Effector memory CD8-positive, alpha-beta T cell (primary cell): ENCODE measurements at places on chromosomes 16 and 17.
A peak's percentile ranks its signal among the peaks of the same experiment; 100 is the strongest.

GRCh38 chr16:21186326-21186691, 25.1 kb downstream of the ZP2 start:
- no peak overlapping the region for H3K27ac ChIP-seq
- H3K4me3 ChIP-seq, result no peak overlapping the region
- no peak for DNase-seq
- H3K27me3 ChIP-seq, result peaks cover 5% of the 10 kb centered on the region
- peaks cover 2% of the 10 kb centered on the region for H3K36me3 ChIP-seq
- peaks cover 5% of the 10 kb centered on the region for H3K4me1 ChIP-seq

GRCh38 chr17:79684132-79684985, 46.4 kb upstream of the ENPP7 start:
- no peak overlapping the region for H3K27ac ChIP-seq
- no peak overlapping the region for H3K4me3 ChIP-seq
- H3K27me3 ChIP-seq, result peaks cover 81% of the 10 kb centered on the region
- DNase-seq, result no peak
- no peaks in the 10 kb centered on the region for H3K4me1 ChIP-seq
- no peaks in the 10 kb centered on the region for H3K36me3 ChIP-seq

- H3K4me1 ChIP-seq, result no peaks in the 10 kb centered on the region
- H3K27me3 ChIP-seq, result no peaks in the 10 kb centered on the region
- DNase-seq, result no peak
- H3K36me3 ChIP-seq, result no peaks in the 10 kb centered on the region
- no peak overlapping the region for H3K4me3 ChIP-seq
Measured at GRCh38 chr17:70296456-70296855, 127.1 kb downstream of the KCNJ2 start.

DNA sequence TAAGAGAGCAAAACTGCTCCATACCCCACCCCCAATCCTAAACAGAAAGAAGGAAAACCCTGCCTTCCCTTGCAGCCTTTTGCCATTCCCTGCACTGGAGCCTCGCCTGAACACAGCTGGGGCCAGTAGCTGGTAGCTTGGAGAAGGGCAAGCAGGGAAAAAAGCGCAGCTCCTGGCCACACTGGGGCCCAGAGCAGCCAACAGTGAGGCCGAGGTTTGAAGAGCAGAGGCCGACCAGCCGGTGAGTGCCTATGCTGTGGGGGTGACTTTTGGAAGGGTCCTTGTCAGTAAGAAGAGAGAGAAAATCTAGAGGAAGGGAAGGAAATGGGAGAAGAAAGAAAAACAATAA, 3.2 kb upstream of the HOXB9 start:
- no peak for DNase-seq
- peaks cover 76% of the 10 kb centered on the region for H3K27me3 ChIP-seq

DNA sequence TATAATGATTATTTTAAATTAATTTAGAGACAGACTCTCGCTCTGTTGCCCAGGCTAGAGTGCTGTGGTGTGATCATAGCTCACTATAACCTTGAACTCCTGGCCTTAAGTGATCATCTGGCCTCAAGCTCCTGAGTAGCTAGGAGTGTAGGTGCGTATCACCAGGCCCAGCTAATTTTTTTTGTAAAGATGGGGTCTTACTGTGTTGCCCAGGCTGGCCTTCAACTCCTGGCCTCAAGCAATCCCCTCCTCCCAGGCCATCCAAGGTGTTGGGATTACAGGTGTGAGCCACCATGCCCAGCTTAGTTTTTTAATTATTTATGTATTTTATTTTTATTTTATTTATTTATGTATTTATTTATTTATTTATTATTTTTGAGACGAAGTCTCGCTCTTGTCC, 17.9 kb downstream of the CTCF start:
- H3K4me3 ChIP-seq, result no peak overlapping the region
- H3K27ac ChIP-seq, result peak overlapping the region; percentile 72
- no peaks in the 10 kb centered on the region for H3K27me3 ChIP-seq
- no peak for DNase-seq
- H3K36me3 ChIP-seq, result peaks cover 37% of the 10 kb centered on the region

GRCh38 chr17:74680213-74680612, 32.5 kb downstream of the CD300LF start:
- peak overlapping the region; percentile 12 for H3K27ac ChIP-seq
- no peaks in the 10 kb centered on the region for H3K36me3 ChIP-seq
- peaks cover 16% of the 10 kb centered on the region for H3K4me1 ChIP-seq
- no peak overlapping the region for H3K4me3 ChIP-seq

- DNase-seq, result no peak
- H3K4me1 ChIP-seq, result peaks cover 41% of the 10 kb centered on the region
- H3K27ac ChIP-seq, result peak overlapping the region; percentile 58
- peaks cover 59% of the 10 kb centered on the region for H3K36me3 ChIP-seq
- no peak overlapping the region for H3K4me3 ChIP-seq
- H3K27me3 ChIP-seq, result no peaks in the 10 kb centered on the region
Measured at GRCh38 chr17:48391444-48391843, 38.6 kb downstream of the SKAP1 start.

DNA sequence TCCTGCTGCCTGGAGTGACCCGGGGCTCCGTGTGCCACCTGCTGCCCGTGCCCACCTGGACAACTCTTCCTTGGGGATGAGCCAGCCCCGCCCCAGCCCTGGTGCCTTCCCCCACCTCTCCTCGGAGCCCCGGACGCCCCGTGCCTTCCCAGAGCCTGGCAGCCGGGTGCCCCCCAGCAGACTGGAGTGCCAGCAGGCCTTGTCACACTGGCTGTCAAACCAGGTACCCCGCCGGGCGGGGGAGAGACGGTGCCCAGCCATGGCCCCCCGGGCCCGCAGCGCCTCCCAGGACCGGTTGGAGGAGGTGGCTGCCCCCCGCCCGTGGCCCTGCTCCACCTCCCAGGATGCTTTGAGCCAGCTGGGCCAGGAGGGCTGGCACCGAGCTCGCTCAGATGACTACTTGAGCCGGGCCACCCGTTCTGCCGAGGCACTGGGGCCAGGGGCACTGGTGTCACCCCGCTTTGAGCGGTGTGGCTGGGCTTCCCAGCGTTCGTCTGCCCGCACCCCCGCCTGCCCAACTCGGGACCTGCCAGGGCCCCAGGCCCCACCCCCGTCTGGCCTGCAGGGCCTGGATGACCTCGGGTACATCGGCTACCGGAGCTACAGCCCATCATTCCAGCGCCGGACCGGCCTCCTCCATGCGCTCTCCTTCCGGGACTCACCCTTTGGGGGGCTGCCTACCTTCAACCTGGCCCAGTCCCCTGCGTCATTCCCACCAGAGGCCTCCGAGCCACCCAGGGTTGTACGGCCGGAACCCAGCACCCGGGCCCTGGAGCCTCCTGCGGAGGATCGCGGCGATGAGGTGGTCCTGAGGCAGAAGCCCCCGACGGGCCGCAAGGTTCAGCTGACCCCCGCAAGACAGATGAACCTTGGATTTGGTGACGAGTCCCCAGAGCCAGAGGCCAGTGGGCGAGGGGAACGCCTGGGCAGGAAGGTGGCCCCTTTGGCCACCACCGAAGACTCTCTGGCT, 38.4 kb downstream of the ARHGAP23 start:
- no peaks in the 10 kb centered on the region for H3K4me1 ChIP-seq
- H3K36me3 ChIP-seq, result no peaks in the 10 kb centered on the region
- DNase-seq, result no peak
- no peak overlapping the region for H3K27ac ChIP-seq
